ENCODE measurements at places on chromosomes 16 and 17.

GRCh38 chr16:31301708-31302400 is 42.1 kb downstream of the ITGAM start:
- peak; percentile 82 for DNase-seq

DNA sequence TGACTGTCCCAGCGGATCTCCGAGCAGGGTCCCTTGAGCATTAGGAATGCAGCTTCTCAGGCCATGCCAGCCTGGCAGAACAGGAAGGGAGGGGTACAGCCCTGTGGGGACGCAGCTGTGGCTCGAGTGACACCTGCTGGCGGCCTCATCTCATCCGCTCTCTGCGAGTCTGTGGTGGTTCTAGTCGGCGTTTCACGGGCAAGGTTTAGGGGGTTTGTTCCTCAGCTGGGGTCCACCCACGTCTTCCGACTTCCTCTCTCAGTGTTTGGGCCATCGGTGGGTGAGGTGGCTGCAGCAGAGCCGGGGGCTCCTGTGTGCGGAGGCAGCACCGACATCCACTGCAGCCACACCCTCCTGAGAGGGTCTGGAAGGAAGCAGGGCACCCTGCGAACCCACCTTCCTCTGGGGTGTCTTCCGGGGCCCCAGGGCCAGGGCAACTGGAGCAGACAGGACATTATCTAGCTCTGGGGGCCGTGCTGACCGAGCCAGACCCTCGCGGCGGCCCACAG is 33.3 kb downstream of the JPH3 start:
- DNase-seq: peak; percentile 76

GRCh38 chr16:68700120-68700519 is 37.0 kb upstream of the CDH1 start:
- DNase-seq: no peak

DNA sequence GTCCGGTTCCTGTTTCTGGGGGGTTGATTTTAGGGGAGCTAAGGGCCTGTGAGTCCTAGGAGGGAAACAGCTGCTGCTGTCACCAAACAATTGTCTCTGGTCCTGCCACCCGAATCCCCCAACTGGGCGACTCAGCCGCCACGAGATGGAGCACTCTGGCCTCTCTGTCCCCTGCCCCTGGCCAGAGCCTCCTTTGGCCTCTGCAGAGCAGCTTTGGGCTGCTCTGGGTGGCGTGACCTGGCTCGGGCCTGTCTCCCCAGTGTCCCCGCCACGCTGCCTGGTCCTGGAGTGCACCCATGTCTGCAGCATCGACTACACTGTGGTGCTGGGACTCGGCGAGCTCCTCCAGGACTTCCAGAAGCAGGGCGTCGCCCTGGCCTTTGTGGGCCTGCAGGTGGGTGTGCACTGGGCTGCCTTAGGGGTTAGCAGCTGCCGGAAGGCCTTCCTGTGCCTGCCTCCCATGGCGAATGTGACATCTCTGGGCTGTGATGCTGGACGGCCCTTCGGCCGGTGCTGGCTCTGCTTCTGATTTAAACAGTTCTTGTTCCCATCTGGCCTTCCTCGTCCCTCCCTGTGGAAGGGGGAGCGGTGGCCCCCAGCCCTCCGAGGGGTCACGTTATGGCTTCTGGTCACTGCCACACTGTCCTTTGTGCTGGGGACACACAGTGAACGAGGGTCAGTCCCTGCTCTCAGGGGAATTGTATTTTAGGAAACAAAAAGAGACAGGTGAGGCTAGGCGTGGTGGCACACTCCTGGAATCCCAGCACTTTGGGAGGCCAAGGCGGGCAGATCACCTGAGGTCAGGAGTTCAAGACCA is 11.6 kb upstream of the RNF213 start:
- DNase-seq: no peak

GRCh38 chr17:60934723-60935122 is 257.1 kb downstream of the BCAS3 start:
- DNase-seq: no peak

- no peak for DNase-seq
Measured at GRCh38 chr17:81197831-81198490, 24.8 kb downstream of the CEP131 start.

DNA sequence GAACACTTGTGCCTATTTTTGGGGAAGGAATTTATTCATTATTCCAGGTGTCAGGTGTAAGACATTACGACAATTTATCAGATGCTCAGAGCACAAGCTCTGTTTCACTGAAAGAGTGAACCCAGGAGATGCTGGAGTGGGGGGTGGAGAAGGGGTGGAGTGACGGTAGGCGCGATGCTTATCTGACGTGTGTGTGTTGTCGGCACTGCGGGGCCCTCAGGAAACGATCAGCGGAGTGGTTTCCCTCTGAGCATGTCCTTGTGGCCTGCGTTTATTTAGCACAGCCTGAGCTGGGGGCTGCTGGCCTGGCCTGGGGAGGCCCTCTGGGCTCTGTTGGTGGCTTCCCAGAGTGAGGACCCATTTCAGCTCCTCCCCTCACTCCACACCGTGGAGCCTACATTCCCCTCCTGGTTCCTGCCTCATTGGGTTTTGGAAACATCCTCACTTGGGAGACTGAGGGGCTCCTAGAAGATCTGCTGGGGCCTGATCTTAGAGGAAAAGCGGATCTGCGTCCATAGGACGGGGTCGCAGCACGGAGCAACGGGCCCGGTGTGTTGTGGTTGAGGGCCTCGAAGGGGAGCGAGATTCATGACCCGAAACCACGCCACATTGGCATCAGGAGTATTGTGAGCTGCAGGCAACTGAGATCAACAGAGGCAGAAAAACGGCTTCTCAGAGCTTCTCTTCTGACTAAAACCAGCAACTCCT is 19.0 kb upstream of the GNG13 start:
- no peak for DNase-seq

- DNase-seq: no peak
Measured at GRCh38 chr17:80968602-80969029, 23.0 kb upstream of the CHMP6 start.

GRCh38 chr16:78695391-78695790 is 595.9 kb downstream of the WWOX start:
- DNase-seq: no peak

GRCh38 chr17:19718041-19718612 is 1.7 kb upstream of the SLC47A2 start:
- DNase-seq: no peak

- no peak for DNase-seq
Measured at GRCh38 chr17:61255647-61256046, 144.0 kb upstream of the TBX2 start.

DNA sequence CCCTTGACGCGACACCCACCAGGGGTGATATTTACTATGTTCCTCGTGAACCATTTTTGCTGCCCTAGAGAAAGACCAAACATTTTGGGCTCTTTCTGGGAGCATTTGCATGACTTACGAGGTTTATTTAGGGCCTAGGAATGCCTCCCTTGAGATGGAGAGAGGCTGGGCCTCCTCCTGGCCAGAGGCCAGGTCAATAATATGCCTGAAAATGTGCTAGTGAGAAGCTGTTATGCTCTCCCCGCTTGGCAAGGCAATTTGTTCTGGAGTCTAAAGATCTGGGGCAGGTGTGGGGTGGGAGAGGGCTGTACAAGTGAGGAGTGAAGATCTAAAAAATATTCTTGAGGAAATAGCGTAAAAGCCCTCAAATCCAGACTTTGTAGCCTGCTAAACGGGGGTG is 587.3 kb upstream of the CDH5 start:
- DNase-seq: no peak

- DNase-seq: no peak
Measured at GRCh38 chr17:80228477-80228876, 8.2 kb downstream of the SLC26A11 start.

GRCh38 chr16:84031556-84031955 is 11.0 kb downstream of the SLC38A8 start:
- no peak for DNase-seq

GRCh38 chr17:54435966-54436365 is 464.7 kb upstream of the TOM1L1 start:
- no peak for DNase-seq

DNA sequence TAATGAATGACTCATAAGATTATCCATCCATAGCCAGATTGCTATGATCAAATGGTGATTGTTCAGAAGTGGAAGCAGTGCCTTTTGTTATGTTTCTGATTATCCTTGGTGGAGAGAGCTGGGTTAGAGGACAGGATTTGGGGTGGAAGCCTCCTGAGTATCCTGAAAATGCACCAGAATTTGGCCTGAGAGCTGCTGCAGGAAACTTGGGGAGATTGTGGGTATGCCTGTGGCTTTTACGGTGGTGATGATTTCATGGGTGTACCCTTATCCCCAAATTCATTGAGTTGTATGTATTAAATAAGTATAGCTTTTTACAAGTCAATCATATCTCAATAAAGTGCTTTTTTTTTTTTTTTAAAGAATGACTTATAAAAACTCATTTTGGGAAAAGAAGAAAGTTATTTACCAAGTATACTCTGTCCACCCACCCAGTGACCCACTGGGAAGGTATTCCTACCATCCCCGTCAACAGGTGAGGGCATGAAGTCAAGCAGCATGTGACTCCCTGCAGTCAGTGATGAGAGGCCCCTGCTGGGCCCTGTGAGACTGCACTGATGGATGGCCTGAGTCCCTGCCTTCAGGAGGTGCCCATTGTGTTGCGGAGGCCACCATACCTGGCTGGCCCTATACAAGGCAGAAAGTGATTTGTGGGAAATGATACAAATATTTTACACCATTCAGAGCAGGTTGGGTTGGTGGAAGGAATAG is 28.4 kb downstream of the NKD1 start:
- no peak for DNase-seq

DNA sequence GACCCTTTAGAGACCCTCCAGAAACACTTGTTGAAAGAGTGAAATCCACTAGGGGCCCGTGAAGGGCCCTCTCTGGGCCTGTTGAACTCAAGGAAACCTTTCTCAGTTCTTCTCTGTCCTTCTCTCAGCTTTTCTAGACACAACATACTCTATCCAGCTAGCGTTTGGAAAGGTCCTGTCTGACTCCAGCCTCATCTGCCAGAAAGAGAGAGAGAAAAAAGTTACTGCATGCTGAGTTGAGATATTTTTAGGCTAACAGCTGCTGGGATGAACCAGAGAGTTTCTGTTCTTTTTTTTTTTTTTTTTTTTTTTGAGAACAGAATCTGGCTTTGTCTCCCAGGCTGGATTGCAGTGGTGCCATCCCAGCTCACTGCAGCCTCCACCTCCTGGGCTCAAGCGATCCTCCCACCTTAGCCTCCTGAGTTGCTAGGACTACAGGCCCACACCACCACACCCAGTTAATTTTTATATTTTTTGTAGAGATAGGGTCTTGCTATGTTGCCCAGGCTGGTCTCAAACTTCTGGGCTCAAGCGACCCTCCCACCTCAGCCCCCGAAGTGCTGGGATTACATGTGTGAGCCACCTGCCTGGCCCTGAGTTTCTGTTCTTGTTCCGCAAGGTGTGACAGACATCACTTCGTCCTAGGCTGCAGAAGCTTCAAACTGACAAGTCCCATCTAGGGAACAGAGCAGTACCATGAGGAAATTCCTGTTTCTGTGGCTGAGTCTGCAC is 14.9 kb upstream of the TEX2 start:
- no peak for DNase-seq

GRCh38 chr16:2756288-2757015 is 4.0 kb downstream of the SRRM2 start:
- no peak for DNase-seq

- DNase-seq: no peak
Measured at GRCh38 chr16:69936751-69937211, 14.4 kb upstream of the CLEC18A start.

GRCh38 chr17:28974451-28974850 is 23.1 kb upstream of the PHF12 start:
- peak; percentile 38 for DNase-seq

DNA sequence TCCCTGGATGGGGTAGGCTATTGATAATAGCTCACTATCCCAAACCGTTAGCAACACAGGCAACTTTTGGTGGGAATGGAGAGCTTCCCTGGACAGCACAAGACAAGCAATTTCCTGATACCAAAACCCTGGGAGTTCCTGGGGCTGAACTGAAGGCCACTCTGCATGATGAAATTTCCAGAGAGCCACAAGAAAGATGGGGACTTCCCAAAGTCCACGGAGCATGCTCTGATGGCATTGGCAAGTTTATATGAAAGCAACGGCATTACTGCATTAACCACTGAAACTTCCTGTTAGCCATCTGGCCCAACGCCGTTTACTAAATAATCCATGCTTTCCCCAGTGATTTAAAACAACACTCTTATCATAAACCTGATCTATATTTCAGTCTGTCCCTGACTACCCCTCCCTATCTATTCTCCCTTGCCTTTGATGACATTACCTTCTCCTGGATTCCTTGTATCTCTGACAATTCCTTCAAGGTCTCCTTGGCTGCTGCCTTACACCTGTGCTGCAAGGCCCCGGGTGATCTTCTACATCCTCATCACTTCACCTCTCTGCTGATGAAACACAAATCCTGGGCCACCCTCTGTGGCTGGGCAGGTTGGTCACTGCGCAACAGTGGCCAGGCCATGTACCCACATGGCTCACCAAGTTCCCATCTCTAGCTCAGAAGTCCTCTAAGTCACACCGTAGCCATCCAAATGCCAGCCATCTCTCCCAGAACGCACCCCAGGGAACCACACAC is 108.5 kb upstream of the RCVRN start:
- DNase-seq: peak; percentile 12

DNA sequence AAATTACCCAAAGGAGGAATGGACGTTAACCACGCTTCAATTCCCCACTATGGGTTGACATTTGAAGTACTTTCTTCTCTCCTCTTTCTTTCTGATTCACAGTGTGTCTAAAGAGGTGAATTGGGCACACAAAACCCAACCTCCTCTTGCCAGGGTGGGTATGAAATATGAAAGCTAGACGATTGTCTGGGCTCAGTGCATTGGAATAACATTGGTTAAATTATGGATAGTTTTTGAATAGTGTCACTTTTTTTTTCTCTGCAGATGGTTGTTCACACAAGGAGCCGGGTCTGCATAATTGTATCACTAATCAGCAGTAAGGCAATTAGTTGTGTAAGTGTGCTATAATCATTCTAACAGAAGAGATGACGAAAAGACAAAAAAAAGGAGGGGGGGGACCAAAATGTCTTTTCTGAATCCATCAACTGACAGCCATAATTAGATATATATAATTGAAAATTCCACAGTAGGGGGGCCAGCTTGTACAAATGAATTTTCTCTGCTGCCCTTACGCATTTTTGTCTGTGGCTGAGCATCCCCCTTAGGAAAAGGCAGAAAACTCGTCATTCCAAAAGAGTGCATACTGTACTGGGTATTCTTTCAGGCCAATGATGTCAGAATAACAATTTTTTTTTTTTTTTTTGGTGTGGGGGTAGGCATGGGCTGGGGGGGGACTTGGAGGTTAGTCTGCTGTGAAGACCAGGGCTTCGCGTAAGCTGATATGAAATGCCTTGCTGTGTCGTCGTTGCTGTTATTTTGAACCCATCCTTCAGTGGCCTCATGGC is 307.5 kb upstream of the SALL1 start:
- DNase-seq: no peak
